ENCODE measurements at places on chromosomes 3 and 15. TPM values are rescaled to one million over a fixed set of nuclear protein-coding genes. Genes with fewer than 3 reads are reported as not detected.

RPLP1 gene
- total RNA-seq = 3,619 TPM

CILP gene
- total RNA-seq = 0.09 TPM

LYZL4 gene
- not detected for total RNA-seq

GABPB1 gene
- total RNA-seq = 32.9 TPM

SEMA7A gene
- 2.3 TPM for total RNA-seq

ZKSCAN7 gene
- total RNA-seq = not detected

DISP2 gene
- total RNA-seq = 1.9 TPM

SLC22A14 gene
- 0.03 TPM for total RNA-seq

TMEM115 gene
- 47.6 TPM for total RNA-seq

TMEM212 gene
- total RNA-seq = not detected

IGF2BP2 gene
- total RNA-seq = 11.4 TPM

IL17RE gene
- total RNA-seq = 1.1 TPM

CAMK2N2 gene
- total RNA-seq = 1.4 TPM

UBP1 gene
- 59.0 TPM for total RNA-seq

CA12 gene
- 168 TPM for total RNA-seq

NANOGP8 gene
- total RNA-seq = not detected

MUSTN1 gene
- total RNA-seq = not detected

ZNF621 gene
- total RNA-seq = 6.7 TPM

Data from A549 treated with CORT108297 at 1 μM for 4 hours (cell line).